ENCODE measurements at places on chromosomes 3 and 15.

- no peak for DNase-seq
Measured at GRCh38 chr3:116734243-116734642, 24.7 kb downstream of the TUSC7 start.

- DNase-seq: peak; percentile 79
Measured at GRCh38 chr15:62770752-62771151, 271.8 kb upstream of the TPM1 start.

DNA sequence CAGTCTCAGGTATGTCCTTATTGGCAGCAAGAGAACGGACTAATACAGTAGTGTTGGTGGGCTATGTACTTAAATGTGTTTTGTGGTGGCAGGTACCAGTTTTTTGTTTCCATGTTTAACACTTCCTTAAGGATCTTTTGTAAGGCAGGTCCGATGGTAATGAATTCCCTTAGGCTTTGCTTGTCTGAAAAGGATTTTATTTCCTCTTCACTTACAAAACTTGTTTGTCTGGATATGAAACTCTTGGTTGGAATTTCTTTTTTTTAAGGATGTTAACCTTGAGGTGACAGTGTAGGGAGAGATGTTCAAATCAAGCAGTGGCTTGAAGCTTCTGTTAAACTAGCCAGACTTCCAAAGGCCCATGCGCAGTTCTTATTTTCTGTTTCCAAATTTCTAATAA is 122.2 kb upstream of the FGF7 start:
- no peak for DNase-seq

DNA sequence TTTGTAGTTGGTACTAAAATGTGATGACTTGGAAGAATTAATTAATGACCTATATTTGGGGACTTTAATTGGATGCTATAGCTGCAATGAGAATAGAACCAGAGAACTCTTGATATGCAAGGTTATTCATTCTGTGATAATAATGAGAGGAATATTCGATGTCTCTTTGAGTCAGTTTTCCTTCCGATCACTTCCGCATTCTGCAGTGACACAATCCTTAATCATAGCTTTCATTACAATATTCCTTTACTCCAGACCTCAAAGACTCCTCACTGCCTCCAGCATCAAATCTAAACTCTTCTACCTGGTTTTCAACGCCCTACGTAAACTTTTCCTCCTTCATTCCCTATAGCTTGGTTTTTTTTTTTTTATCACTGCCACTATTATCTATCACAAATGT is 21.6 kb downstream of the B3GNT5 start:
- DNase-seq: peak; percentile 67

DNA sequence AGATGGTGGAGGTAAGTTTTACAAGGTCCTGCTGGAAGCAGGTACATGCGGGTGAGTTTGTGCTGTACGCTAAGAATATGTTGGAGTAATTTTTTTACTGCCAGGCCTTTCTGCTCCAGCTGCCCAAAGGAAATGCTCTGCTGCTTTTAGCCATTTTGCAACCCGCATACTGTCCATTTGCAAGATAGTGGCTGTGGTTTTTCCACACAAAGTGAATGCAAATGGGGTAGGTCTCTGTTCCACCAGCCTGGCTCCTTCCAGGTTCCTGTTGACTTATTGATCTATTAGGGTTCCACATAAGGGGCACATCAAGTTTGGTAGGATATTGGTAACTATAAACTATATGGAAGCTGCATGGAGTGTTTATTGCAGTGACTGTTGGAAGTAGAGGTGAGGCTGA is 227.1 kb downstream of the SI start:
- no peak for DNase-seq

DNA sequence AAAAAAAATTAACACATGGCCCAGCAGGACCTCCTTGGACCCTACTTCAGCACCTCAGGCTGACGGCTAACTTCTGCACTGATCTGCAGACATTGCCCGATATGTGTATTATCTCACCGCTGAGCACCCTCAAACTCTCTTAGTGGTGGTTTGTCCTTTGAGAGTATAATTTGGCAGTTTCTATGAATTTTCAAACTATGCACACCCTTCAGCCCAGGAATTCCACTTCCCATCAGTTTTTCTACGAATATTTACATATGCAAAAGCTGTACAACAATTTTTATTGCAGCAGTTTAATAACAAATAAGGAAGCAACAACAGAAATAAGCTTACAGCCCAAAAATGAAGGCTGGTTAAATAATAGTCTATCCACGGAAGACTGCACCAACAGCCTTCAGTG is 44.6 kb downstream of the HES1 start:
- no peak for DNase-seq

- DNase-seq: no peak
Measured at GRCh38 chr3:12461097-12461649, 23.1 kb upstream of the TSEN2 start.
